ENCODE measurements at places on chromosomes 12 and 14.
A peak's percentile ranks its signal among the peaks of the same experiment; 100 is the strongest.

- DNase-seq = peak; percentile 8
Measured at GRCh38 chr14:76995279-76996035, 33.1 kb downstream of the IRF2BPL start.

GRCh38 chr12:166425-167075 lies 47.4 kb downstream of the SLC6A12 start:
- DNase-seq = no peak

GRCh38 chr12:40515041-40515816 lies 177.0 kb upstream of the CNTN1 start:
- no peak for DNase-seq

DNA sequence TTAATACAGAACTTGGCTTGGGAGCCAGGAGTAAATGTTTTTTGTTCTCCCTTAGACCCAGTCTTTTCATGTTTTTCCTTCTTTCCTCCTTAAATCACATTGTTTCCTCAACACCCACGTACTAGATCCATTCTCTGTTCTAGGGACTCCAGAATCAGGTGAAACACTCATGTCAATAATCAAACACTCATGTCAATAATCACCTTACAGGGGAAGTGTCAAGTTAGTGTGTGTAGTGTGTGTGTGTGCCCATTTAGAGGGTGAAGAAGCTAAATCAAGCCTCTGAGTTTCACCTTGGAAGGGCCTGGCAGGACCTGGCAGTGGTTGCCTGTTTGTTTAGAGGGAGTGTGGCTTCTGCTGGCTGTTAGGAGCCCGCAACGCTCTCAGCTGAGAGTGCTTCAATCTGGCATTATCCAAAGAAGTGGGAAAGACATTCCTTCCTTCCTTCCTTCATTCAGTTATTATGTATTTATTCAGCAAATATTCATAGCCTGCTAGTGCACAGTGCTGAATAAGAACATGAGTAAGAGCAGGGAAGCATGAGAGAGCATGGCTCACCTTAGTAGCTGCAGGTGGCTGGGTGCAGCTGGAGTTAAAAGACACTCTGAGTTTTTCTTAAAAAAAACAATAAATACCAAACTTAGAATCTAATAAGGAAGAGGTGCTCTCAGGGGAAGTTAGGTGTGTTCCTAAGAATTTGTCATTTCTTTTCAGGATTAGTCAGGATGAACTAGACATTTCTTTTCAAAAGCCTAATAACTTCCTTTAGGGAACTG lies 17.6 kb upstream of the EID3 start:
- DNase-seq = no peak

DNA sequence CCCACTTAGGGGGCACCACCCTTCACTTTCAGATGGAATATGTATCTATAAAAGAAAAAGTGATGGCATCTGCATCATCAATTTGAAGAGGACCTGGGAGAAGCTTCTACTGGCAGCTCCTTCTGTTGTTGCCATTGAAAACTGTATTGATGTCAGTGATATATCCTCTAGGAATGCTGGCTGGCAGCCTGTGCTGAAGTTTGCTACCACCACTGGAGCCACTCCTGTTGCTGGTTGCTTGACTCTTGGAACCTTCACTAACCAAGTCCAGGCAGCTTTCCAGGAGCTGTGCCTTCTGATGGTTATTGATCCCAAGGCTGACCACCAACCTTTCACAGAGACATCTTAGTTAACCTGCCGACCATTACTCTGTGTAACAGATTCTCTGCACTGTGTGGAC lies 44.7 kb downstream of the RIMKLB start:
- DNase-seq = no peak

DNA sequence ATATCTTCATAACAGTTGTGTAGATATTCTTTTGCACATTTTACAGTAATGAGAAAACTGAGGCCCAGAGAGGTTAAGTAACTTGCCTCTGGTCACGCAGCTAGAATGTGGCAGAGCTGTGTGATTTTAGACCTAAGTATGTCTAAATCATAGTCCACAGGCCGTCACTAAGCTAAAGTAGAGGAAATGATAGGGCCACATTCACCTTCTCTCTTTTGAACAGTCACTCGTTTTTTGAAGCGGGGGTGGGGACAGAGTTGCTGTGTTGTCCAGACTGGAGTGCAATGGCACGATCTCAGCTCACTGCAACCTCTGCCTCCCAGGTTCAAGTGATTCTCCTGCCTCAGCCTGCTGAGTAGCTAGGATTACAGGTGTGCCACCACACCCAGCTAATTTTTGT lies 68.5 kb downstream of the RASSF3 start:
- DNase-seq = no peak

- no peak for DNase-seq
Measured at GRCh38 chr12:21248679-21249078, 86.0 kb downstream of the SLCO1A2 start.

- no peak for DNase-seq
Measured at GRCh38 chr12:86723326-86723725, 467.1 kb upstream of the MGAT4C start.

DNA sequence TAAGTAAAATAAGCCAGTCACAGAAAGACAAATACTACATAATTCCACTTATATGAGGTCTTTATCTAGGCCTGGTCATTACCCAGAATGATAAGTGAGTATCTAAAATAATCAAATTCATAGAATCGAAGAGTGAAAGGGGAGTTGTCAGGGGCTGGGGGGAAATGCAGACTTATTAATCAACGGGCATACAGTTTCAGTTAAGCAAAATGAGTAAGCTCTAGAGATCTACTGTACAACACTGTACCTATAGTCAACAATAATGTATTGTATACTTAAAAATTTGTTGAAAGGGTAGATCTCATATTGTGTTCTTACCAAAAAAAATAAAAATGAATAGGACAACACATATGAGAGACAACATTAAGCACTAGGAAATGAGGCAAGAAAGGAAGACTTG lies 13.3 kb downstream of the BTBD7 start:
- no peak for DNase-seq

- DNase-seq = no peak
Measured at GRCh38 chr14:104892531-104893434, 27.7 kb downstream of the CEP170B start.

GRCh38 chr12:46903058-46903457 lies 77.3 kb upstream of the SLC38A4 start:
- DNase-seq = no peak

DNA sequence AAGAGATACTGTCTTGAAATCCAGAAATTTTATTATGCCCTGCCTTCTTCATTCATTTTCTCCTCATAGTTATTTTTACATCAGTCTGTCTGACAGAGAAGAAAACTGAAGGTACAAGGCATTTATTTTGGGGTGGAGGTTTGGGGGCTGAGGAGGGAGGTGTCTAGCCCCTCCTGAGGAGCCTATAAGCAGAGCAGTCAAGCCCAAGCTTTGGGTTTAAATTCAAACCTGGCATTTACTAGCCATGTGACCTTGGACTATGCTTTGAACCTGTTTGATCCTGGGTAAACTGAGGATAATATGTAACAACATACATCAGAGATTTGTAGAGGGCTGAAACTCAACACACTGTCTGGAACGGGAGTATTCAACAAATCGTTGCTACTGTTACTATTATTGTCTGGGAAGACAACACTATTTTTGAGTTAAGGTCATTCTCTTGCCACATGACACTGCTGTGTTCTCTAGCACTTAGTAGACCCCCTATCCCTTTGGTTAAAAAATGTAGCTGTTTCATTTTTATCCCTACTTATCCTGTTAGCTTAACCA lies 66.1 kb upstream of the STRN3 start:
- DNase-seq = no peak

DNA sequence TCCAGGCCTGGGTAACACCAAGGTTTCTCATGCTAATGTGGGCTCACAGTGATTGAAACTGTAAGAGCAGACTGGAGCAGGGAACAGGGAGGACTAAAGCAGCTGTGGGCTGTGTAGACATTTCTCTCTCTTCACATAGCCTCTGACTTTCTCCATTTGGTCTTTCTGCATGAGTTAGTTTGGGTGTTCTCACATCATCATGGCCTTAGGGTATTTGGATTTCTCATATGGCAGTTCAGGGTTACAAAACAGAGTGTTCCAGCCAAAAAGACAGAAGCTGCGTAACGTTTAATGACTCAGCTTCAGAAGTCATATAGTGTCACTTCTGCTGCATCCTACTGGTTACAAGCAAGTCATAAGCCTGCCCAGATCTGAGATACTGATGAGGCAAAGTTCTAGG lies 52.0 kb upstream of the OSBPL8 start:
- DNase-seq = no peak

- DNase-seq = no peak
Measured at GRCh38 chr12:75953312-75953906, 78.2 kb downstream of the PHLDA1 start.

GRCh38 chr12:105588106-105588505 lies 257.6 kb downstream of the C12orf75 start:
- no peak for DNase-seq

GRCh38 chr12:12265571-12266388 lies 1.1 kb downstream of the LRP6 start:
- DNase-seq = no peak

DNA sequence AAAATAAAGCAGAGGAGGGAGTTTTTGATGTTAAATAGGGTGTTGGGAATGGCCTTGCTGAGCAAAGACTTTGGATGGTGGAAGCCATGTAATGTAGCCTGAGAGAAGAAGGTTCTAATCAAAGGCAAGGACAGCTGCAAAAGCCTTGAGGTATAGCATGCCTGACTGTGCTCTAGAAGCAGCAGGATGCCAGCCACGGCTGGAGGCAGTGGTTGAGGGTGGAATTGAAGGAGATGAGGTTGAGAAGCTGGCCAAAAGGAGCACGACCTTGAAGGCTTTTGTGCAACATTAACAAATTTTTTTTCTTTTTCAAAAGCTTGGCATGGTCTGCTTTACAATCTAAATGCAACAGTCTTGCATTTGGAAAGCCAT lies 42.3 kb upstream of the CSRP2 start:
- DNase-seq = no peak

- DNase-seq = no peak
Measured at GRCh38 chr12:64427988-64428387, 23.8 kb downstream of the XPOT start.

- DNase-seq = no peak
Measured at GRCh38 chr14:92906823-92907222, 16.1 kb upstream of the CHGA start.

DNA sequence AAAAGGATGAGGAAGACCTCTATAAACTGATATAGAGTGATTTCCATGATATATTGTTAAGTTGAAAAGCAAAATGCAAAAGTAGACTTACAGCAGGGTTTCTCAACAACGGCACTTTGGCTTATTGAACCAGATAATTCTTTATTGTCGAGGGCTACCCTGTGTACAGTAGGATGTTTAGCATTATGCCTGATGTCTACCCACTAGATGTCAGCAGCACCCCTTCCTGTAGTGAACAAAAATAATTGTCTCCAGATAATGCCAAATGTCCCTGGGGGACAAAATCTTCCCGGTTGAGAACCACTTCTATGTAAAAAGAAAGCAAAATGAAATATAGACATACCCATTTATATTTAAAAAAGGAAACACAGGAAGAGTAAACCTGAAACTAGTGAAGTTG lies 32.4 kb downstream of the ABCD2 start:
- DNase-seq = no peak

DNA sequence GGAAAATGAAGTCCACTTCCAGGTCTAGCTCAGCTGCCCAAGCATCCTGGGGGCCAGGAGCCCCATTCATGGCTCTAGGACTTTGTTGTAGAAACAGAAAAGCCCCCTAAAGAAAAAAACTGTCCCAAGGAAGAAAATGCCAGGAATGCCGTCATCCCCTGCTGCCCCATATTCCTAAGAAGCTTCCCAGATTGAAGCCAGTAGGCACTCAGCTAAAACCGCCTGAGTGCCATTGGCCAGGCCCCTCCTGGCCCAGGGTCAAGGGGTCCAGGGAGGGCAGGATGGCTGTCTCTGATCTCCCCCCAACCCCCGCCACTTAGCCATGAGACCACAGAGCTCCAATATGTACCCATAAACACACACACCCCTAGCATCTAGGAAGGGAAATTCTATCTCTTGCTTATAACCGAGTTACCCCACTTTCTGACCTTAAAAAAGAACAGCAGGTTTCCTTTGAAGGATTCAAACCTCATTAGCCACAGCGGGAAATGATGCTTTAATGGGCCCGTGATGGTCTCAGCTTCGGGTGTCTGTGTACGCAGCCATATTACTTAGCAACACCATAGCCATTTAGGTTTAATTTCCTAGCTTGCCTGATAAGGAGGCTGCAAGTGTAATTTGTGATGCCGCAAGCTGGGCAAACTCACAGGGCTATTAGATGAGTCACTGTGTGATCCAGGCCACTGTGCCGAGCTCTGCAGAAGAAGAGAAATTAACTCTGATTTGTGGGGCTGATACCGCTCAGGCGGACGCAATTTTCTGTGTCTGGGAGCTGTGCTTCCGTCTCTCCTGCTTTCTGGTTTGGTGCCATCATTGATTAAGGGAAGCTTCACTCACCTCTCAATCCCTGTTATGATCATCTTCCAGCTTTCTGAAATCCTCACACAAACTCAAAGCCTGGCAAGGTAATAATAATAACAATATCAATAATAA lies 84.2 kb downstream of the GCH1 start:
- no peak for DNase-seq

- DNase-seq = no peak
Measured at GRCh38 chr12:10363914-10364814, 25.7 kb downstream of the KLRK1 start.

DNA sequence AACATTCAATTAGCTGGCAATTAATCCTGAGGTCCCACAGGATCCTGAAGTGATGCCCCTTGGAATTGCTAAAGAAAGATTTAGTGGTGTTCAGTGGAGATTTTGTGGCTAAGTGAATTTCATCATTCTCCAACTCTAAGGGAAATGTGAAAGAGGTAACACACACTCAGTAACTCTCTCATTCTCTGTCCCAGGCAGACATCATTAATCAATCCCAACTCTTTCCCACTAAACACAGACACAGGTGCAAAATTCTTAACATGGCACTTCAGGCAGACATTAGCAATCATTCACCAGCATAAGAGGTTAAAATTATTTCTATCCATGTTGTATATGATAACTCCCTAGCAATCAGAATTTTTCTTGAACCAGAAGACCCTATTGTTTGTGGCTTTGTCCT lies 40.2 kb downstream of the TRPV4 start:
- DNase-seq = no peak

GRCh38 chr14:83529531-83529930 lies 1995.9 kb upstream of the SEL1L start:
- DNase-seq = no peak

DNA sequence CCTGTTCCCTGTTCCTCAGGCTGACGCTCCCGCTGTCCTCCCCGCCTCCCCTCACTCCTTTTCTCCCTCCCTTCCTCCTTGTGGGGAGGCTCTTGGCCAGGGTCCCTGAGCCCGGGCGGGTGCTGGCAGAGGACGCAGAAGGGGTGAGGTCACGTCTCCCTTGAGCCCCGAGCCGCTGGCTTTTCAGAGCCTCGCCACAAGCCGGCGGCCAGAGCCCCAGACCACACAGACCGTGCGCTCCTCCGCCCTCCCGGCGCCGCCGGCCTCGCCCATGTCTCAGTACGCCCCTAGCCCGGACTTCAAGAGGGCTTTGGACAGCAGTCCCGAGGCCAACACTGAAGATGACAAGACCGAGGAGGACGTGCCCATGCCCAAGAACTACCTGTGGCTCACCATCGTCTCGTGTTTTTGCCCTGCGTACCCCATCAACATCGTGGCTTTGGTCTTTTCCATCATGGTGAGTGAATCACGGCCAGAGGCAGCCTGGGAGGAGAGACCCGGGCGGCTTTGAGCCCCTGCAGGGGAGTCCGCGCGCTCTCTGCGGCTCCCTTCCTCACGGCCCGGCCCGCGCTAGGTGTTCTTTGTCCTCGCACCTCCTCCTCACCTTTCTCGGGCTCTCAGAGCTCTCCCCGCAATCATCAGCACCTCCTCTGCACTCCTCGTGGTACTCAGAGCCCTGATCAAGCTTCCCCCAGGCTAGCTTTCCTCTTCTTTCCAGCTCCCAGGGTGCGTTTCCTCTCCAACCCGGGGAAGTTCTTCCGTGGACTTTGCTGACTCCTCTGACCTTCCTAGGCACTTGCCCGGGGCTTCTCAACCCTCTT lies at the start of gene TMEM233:
TMEM233 (plus strand) TSS at position 197 of the 821 bp plus-strand sequence; CDS start at position 272, 75 bp downstream.
- no peak for DNase-seq
